HCEC 1CT (cell line): ENCODE measurements at places on chromosomes 5 and 9.

- no peak for DNase-seq
These were observed 84.5 kb downstream of the LMX1B start for GRCh38 chr9:126698251-126698650.

GRCh38 chr5:79076819-79077218 is 7.3 kb downstream of the BHMT2 start:
- DNase-seq: no peak

DNA sequence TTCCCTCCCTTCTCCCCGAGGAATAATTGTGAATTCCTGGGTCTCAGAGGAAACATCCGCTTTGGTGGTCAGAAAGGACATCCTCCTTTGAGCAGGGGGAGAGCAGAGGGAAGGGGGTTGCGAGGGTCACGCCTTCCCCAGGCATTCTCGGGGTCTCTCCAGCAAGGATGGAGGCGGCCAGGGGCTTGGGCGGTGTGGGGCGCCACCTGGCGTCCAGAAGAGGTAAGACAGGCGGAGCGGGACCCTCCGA is 129.1 kb downstream of the KCNIP1 start:
- no peak for DNase-seq

DNA sequence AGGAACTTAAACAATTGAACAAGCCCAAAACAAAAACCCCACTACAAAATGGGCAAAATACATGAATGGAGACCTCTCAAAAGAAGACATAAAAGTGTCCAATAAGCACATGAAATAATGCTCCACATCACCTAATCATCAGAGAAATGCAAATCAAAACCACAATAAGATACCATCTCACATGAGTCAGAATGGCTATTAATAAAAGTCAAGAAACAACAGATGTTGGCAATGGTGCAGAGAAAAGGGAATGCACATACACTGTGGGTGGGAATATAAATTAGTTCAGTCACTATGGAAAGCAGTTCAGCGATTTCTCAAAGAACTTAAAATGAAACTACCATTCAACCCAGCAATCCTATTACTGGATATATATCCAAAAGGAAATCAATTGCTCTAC is 337.4 kb upstream of the GRIA1 start:
- DNase-seq: peak; percentile 77

GRCh38 chr9:88462191-88462590 is 72.8 kb upstream of the NXNL2 start:
- DNase-seq: peak; percentile 77

DNA sequence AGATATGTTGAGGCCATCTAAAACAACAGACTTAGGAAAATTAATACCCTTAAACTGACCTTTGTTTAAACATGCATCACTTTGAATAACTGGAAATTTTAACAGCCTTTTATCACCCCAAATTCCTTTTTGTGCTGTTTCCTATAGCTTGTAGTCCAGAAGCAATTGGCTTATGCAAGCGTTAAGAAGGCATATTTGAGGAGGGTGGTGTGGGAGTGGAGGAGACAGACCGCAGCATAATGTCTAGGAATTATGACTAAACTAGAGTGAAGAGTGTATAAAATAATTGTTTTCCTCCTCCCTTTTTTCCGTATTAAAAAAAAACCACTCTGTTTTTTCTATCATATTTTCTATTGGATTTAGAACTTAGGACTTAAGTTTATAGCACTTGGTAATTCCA is 51.8 kb upstream of the MPDZ start:
- DNase-seq: no peak

- peak; percentile 32 for DNase-seq
These were observed 176.5 kb upstream of the SLC24A2 start for GRCh38 chr9:19965336-19965735.

DNA sequence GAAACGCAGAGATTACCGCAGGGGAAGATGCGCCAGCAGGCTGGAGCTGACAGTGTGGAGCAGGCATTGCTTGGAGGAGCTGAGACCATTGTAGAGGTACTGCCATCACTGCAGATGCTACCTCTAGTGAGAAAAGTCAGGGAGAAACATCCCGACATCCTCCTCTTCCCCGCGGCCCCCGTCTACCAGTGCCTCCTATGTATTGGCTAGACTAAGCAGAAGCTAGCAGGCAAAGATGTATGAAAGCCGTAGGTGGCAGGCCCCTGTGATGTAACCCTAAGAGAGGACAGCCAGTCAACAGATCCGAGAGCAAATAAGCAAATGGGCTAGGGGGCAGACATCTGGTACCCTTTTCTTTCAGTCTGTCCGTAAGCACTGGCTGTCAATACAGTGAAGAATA is 115.5 kb upstream of the ACTBL2 start:
- no peak for DNase-seq

GRCh38 chr5:28576022-28576421 is 1537.6 kb upstream of the CDH9 start:
- DNase-seq: peak; percentile 50

DNA sequence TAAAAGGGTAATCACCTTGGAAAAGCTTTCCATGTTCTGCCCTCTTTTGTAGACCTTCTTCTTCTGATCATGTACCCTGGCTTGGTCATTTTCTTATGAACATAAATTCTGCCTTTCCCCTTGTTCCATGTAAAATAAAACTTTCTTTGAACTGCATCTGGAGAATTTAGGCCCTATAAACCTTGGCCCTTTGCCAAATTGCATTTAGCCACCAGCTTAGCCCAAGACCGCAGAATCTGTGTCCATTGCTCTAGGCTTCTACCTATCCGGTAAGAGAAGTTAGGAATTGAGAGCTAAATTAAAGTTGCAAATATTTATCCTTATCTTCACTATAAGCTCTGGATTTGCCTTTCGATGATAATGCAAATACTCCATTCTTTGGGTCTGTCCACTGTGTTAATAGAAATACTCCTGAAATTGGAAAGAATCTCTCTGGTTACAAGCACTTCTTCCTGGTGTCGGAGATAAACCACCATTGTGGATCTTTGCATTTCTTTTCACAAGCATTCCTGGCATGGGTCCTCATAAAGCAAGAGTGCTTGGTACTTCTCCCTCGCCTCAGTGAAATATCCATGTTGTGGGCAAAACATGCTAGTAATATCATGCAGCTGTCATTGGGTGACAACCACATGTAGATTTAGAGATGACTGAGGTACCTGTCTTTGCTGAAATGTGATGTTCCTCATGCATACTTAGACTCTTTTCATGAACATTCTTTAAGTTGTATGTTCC is 698.0 kb upstream of the WWC1 start:
- DNase-seq: no peak

DNA sequence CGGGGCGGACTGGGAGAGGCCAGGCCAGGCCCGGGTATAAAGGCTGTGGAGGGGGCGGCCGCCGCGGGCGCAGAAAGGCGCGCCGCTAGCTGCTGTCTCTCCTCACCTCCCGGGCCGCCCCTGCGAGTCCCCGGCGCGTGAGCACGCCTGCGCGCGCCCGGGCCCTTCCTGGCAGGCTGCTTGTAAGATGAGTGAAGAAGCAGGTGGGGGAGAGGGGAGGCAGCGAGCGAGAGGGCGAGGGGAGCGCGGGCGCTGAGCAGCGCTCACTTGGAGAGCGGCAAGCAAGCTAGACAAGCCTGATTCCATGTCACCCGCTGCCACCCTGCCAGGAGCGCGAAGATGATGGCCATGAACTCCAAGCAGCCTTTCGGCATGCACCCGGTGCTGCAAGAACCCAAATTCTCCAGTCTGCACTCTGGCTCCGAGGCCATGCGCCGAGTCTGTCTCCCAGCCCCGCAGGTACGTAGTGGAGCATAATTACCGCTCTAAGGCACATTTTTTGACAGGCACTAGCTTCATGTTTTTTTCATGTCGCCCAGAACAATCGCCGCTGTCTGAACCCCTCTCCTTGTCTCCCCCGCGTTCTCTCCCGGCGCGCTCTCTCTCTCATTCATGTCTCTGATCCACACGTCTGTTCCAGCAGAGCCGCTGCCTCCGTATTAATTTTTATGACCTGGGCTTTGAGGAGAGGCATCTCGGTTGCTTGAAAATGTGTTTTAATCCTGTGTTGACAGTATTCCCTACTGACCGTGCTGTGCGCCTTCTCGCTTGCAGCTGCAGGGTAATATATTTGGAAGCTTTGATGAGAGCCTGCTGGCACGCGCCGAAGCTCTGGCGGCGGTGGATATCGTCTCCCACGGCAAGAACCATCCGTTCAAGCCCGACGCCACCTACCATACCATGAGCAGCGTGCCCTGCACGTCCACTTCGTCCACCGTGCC is at the start of gene POU4F3:
POU4F3 (plus strand) TSS at position 66 of the 941 bp plus-strand sequence; CDS start at position 340, 274 bp downstream.
- DNase-seq: no peak

- no peak for DNase-seq
These were observed 34.6 kb upstream of the IPPK start for GRCh38 chr9:92704528-92704927.

DNA sequence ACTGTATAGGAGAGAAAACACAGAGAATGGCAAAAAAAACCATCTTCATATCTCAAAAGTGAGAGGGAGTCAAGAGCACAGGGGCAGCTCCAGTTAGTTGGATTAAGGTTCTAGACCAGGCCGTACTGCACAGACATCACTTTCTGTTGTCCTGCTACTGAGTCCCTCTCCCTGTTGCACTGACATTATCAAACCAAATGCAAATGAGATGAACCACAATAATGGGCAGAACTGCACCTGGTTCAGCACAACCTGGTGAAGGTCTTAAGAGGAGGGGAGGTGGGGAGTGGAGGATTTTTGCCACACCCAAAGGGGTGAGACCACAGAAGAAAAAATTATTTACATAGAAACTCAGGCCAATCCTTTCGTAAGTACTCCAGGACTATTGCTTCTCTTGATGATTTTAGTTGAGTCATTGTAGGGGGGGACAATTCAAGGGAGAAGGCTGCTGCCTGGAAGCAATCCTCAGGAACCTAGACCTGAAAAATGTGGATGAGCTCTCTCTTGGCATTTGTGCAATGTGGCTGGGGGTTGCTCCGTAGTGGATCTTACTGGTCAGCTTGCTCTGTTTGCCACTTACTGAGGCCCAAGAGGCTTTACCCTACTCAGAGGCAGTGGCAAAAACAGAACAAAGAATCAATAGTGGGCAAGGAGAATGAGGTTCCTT is 94.5 kb upstream of the PPP1R2B start:
- no peak for DNase-seq

GRCh38 chr9:92717201-92718085 is 47.2 kb downstream of the BICD2 start:
- no peak for DNase-seq

DNA sequence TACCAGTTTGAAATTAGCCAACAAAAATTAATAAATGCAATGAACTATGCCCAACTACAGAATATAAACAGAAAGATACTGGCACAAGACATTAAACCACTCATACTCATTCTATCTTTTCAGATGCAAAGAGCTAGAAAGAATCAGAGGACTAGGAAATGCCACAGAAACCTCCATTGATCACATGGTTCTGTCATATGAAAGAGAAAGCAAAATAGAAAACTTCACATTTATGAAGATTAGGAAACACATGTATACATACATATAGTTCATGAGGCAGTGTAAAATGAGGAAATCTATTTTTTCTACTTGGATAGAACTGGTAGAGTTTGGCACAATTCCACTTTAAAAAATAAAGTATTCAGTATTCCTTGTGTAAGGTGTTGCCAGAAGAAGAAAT is 275.1 kb upstream of the PTGER4 start:
- no peak for DNase-seq

DNA sequence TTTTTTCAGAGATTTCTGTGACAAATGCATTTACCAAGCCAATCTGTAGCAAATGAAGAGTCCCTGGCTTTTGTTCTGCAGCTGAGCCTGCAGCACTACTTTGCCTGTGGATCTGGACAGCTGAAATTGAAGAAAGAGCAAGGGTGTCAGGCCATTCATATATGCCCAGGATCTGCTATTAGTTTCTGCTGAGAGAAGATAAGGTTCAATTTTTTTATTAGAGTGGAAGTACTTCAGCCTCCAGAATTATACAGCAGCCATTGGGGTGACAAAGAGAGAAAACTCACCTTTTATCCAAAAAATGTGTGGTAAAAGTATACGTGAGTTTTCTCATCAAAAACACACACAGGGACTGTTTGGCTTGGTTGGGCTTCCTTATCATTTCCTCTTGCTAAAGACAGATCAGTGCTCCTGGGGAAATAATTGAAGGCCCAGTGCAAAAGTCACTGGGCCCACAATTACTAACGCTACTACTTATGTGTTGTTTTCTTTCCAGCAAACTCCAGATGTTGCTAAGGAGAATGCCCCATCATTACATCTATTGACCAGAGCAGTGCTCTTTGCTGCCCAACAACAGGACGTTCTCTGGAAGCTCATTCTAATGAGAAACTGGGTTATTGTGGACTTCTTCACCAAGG is 138.6 kb downstream of the CEMIP2 start:
- DNase-seq: no peak

- DNase-seq: peak; percentile 13
These were observed 1.6 kb downstream of the MED27 start for GRCh38 chr9:132077881-132078698.

DNA sequence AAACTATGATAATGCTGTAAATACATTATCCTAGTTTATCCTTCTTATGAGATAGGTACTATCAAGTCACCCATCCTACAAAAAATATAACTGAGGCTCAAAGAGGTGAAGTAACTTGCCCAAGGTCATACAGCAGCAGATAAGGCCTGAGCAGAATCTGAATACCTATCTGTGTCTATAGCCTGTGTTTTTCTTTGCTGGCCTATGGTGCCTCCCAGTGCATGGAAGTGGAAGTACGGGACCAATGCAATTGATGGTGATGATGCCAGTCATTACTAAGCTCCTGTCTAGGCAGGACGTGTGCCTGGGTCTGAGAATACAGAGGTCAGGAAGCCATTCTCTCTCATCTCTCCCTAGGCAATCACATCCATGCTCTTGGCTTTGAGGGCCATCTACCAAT is 67.8 kb downstream of the FAT2 start:
- peak; percentile 51 for DNase-seq
